Glomerular endothelial cell (primary cell): ENCODE measurements at places on chromosomes 6 and 20. TPM values are rescaled to one million over a fixed set of nuclear protein-coding genes. Genes with fewer than 3 reads are reported as not detected.
A peak's percentile ranks its signal among the peaks of the same experiment; 100 is the strongest.

DNA sequence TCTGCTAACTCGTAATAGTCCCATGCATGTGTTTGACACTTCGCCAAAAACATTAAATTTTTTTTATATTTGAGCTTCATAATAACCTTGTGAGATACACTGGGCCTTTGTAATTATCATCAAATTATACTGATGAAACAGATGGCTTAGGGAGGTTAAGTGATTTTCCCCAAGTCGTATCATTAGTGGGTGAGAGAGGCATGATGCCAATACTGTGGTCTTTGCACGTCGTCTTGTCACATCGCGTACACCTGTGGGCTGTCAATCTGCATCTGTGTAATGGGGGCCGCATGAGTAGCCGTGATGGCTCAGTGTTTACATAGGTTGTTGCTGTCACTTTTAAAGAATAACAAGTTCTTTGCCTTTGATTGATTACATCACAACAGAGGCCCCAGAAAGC lies 1.7 kb downstream of the PRL start:
- no peak for DNase-seq

DNA sequence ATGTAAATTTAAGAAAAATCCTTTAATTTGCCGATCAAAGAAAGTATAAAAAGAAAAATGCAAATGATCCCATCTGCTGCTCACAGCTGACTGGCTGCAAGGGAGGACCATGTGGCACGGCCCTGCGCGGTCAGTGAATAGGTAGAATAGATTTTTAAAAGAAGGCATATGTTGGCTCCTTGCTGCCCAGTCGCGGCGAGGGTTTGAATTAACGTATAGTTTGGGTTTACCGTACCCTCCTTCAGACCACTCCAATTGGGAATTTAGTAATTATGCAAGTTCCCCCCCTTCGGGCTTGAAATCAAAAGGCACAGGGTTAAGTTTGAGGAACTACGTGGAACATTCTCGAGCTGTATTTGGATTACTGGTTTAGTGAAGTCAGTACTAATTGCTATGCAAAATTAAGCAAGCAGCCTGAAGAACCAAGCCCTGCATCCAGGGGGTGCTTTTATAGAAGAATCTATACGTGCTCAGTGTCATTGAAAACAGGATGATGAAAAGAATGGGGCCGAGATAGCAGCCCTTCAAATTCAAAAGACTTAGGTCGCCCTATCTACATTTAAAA lies 1.1 kb upstream of the BEND3 start:
- no peak for DNase-seq

DNA sequence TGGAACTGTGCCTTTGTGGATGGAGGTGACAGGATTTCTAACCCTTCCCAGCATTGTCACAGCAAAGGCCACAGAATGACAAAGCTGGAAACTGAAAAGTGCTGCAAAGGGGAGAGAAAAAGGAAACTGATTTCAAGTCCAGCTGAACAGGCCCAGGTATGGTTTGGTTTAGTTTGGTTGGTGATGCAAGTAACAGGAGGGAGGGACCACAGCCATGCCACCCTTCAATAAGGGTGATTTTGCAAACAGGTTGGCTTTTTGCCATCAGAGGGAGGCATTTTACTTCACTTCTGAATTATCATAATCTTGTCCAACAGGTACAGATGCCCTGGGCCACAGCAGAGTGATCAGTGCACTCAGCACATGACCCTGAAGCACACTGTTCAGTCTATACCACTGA lies 6.6 kb downstream of the FITM2 start:
- no peak for DNase-seq

- no peak for DNase-seq
Measured at GRCh38 chr20:37243937-37244571, 17.6 kb downstream of the GHRH start.

DNA sequence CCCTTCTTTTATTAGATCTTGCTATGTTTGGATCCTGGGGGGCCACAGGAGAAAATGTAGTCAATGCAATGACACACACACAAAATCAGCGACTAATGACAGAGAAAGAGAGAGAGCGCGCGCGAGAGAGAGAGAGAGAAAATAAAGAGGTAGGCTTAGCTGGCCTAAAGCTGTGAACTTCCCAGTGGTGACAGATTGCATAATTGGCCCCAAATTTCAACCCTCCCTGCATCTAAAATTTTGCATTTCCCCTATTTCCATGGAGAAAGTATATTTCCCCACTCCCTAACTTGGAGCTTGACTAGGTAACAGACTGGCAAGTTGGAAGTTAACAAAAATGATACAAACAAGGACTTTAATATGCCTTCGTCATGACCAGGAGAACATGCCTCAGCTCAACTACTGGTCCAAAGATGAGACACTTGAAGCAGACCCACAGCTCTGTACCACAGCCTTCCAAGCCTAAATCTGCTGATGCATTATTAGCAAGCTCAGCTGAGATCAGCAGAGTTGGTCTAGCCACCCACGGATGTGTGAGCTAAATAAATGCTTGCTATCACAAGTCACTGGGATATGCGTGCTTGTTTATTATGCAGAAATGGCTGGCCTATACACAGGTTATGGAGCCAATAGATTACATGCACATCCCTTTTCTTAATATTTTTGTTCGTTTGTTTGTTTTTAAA lies 118.1 kb upstream of the PRDM1 start:
- DNase-seq: no peak

- no peak for DNase-seq
Measured at GRCh38 chr6:100458841-100459591, 5.7 kb downstream of the SIM1 start.

DNA sequence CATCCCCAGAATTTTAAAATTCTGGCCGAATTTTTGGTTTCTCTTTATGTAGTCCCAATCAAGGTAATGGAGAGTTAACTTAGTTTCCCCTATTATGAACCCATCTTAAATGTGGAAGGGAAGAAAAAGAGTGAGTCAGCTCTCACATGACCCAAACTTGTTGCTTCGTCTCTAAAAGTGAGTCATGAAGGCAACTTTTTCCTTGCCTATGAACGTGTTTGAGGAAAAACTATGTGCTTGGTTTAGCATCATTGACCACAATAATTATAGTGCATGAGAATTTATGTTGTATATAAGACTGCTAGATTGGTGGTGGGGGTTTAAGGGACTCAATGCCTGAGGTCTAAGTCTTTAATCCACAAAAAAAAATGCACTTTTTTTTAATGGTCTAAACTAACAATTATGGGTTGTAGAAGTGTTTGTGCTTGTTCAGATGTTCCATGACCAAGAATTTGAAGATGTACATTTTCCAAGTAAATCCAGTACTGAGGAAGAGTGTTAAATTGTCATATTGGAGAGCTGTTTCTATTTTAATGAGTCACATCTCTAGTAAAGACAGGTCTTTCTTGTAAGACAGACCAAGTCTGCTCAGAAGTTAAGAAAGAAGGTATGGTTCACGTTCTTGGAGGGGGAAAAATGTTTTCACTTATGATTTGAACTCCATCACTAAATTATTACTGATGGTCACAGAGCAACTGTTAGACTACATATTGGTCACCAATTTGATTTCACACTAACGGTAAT lies 409.9 kb upstream of the MARCKS start:
- no peak for DNase-seq

- DNase-seq: peak; percentile 33
Measured at GRCh38 chr6:73854998-73855718, 159.2 kb downstream of the CD109 start.

OPRM1 gene
- not detected in 2 replicates for total RNA-seq
